ENCODE measurements at places on chromosomes 7 and 10.
A peak's percentile ranks its signal among the peaks of the same experiment; 100 is the strongest.

DNA sequence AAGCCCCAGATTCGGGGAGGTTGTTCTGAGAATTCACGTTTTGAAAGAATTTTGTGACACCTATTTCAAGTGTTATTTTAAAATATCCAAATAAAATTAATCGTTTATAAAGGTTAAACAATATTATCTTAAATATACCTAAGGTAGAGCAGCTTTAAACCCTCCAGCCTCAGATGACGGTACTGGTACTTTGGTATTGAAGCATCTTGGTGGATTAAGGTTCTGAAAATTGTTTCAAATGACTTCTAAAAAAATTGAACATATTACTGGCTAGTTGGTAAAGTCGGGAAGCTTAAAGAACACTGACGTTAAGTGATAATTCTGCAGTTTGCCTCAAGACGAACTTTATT lies 392 bp upstream of the HUS1 start:
- DNase-seq, result no peak

DNA sequence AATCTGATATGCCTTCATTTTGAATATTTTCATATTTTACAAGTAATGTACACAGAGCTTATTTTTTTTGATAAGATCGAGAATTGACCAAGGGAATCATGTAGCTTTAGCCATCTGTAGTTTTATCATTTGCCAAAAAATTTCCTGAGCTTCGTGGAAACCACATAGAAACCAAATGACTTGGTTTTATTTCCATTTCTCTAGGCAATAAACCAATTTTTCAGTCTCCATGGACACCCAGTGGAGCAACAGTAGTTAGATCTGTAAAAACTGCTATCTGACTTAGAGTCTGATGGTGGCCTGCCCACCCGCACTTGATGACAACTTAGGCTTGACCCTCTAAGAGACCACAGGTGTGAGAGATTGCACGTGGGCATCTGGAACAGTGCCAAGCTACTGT lies 127.8 kb upstream of the CDK6 start:
- no peak for DNase-seq

DNA sequence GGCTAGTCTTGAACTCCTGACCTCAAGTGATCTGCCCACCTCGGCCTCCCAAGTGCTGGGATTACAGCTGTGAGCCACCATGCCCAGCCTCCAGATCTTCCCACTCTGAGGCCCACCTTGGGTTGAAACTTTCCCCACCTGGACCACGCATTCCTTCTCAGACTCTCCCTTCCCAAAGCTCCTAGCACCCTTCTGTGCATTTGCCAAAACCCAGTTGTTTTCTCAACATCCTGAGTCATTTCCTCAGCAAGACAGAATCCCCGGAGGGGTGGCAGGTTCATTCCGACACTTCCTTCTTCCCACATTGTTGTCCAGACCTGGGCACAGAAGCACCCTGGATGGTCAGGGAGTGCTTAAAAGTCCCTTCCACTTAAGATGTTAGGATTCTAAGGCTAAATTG lies 28.9 kb downstream of the BAG3 start:
- DNase-seq, result no peak

- no peak for DNase-seq
Measured at GRCh38 chr10:79023240-79024162, 45.3 kb upstream of the ZMIZ1 start.

- no peak for DNase-seq
Measured at GRCh38 chr7:24718977-24719491, 38.2 kb downstream of the GSDME start.

DNA sequence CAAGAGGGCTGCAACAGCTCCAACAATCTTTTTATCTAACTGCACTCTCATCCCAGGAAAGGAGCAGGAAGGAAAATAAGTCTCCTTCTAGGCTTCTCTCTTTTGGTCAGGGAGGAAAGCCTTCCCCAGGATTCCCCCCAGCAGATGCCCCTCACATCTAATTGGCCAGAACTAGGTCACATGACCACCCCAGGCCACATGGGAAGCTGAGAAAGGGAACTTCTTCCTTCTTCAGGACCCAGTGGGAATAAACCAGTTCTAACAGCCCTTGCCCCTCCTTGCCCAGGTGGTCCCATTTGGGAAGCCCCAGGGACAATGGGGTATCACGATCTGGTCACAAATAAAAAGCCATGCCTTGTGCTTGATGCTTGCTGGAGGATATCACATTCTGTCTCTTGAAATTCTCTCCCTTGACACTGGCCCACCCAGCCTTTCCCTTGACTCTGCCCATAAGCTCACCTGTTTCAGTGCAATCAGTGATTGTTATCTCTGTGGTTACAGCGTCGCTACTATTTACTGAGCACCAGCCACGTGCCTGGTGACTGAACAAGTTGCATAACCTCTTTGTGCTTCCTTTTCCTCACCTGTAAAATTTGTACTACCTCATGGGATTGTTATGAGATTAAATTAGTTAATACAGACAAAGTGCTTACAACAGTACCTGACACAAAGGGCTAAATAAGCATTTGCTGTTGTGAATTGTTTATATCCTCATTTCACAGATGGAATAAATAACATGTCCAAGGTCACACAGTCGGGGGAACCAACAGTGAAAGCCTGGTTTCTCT lies 9.0 kb upstream of the TACR2 start:
- DNase-seq, result no peak

GRCh38 chr7:89837515-89837914 lies 316.8 kb upstream of the STEAP1 start:
- no peak for DNase-seq

- no peak for DNase-seq
Measured at GRCh38 chr10:69472142-69472541, 20.9 kb downstream of the TSPAN15 start.

- no peak for DNase-seq
Measured at GRCh38 chr10:65396997-65397396, 1528.8 kb upstream of the LRRTM3 start.

DNA sequence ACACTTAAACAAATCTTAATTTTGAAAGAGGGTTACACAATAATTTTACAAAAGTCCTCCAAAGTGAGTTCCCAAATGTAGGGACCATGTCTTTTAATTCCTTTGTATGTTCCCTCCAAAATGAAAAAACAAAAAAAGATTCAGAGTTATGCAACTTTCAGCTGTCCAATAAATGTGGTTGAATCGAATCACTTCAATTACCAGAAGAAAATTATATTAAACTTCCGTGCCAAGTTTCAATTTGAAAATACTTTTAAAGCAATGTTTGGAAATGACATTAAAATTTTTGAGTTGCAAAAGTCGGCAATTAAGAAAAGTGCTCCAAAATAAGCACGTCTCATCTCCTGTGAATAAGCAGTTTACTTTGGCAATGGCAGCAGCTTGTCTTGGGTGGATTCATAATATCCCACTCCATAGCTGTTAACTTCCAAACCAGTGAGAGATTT lies 60.3 kb upstream of the C1GALT1 start:
- no peak for DNase-seq

GRCh38 chr7:145909991-145910513 lies 206.5 kb upstream of the CNTNAP2 start:
- DNase-seq, result peak; percentile 11

GRCh38 chr7:134691546-134692343 lies 45.1 kb downstream of the BPGM start:
- DNase-seq, result no peak

DNA sequence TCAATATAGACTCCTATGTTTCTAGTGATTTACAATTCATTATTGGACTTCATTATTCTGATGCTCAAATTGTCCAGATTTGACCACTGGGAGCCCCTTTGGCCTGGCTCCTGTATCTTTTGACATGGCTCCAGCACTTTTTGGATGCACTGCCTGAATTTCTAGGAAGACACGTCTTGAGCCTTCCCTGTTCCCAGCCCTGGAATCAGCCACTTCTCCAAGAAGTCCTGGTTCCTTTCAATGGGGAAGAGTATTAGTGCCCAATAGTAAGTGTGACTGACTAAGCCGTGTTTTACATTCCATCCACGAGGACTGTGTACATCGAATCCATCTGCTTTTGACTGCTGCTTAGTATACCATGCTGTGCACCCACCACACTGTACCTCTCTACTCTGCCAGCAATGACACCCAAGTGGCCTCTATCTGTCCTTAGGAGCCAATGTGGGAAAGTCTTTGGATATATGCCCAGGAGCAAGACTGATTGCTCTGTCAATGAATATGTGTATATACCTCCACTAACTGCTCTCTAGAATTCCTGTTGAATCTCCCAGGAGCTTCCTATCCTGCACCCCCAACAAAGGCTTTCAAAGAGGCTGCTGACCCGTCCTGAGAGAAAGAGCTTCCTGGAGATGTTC lies 23.2 kb upstream of the NPFFR1 start:
- DNase-seq, result no peak

GRCh38 chr10:103089493-103089892 lies 103.6 kb downstream of the NT5C2 start:
- no peak for DNase-seq

DNA sequence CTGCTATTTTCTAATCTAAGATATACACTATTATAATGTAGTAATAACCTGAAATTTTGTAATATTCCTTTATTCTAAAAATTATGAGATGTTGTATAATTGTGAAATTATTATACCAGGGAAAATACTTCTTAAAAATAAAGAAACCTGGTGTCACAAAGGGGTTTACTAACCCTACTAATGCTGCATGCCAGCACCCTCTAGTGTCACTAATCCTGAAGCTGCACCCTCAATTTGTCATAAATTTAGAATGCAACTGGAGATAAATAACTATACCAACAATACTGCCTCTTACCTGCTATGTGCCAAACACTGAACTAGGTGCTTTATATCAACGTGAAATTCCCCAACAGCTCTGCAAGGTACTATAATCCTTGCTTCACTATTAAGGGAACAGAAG lies 30.8 kb downstream of the TM9SF3 start:
- no peak for DNase-seq

- DNase-seq, result no peak
Measured at GRCh38 chr10:3141351-3142005, 31.1 kb downstream of the PITRM1 start.

DNA sequence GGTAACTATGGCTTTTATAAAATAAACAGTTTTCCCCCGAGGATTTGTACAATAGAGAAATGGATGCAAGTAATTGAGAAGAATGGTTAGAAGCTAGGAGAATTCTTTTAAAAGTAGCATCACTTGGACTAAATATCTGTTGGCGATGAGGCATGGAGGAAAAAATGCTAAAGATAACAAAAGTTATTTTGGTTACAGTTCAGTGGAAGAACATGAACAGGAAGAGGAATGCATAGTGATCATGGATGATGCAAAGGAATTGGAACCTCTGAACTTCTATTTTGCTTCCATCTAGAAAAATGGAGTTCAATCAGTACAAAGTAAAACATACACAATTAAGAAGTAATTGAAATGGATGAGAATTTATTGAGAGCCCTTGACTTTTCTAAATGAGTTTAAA lies 32.9 kb downstream of the ENTPD1 start:
- no peak for DNase-seq

GRCh38 chr7:134901389-134902020 lies 84.8 kb upstream of the AGBL3 start:
- DNase-seq, result no peak

DNA sequence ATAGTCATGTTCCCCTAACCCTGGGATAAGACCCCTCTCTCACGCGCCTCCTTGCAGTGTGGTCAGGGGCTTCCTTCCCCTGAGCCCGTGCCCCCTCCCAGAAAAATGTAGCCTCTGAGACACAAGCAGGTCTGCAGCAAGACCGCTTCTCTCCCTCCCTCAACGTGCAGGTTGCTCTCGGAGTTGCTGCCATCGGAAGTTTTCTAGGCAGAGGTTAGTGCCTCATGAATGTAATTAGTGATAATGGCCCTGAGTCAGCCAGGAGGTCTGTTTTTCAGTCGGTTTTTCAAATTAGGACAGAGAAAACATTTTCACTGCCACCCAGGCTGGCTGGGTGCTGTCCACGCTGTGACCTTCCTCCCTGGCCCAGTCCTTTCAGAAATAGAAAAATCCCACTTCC lies 43.2 kb upstream of the PRLHR start:
- no peak for DNase-seq

DNA sequence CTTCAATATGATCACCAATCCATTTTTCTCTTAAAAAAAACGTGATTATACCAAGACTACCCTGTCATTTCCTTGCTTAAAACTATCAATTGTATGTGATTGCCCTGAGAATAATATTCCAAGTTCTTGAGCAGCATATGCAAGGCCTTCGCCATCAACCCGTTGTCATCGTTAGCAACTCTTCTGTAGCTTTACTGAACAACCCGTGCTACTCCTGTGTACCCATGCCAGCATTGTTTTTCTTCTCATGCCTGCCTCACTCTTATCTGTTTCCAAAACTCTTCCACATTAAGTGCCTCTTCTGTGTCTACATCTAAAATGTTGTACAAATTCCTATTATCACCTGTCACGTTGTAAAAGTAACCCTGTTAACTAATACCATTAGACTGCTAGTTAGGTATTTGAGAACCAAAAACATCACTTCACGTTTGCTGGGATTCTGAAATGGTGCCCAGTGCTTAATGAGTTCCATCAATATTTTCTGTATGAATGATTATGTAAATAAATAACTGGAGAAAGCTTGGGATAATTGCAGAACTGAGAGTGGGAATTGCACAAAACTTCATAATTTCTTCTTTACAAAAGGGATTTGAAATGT lies 10.5 kb downstream of the CAV2 start:
- DNase-seq, result no peak

DNA sequence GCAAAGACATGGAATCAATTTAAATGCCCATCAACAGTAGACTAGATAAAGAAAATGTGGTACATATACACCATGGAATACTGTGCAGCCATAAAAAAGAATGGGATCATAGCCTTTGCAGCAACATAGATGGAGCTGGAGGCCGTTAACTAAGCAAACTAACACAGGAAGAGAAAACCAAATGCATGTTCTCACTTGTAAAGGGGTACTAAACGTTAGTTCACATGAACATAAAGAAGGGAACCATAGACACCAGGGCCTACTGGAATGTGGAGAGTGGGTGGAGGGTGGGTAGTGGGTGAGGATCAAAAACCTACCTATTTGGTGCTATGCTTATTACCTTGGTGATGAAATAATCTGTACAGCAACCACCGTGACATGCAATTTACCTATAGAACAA lies 78.4 kb upstream of the GSDME start:
- DNase-seq, result no peak

GRCh38 chr10:34364253-34365037 lies 450.7 kb downstream of the PARD3 start:
- DNase-seq, result no peak

GRCh38 chr10:21401196-21401595 lies 124.3 kb downstream of the SKIDA1 start:
- no peak for DNase-seq

GRCh38 chr7:68133045-68133444 lies 1136.4 kb downstream of the TYW1 start:
- no peak for DNase-seq

DNA sequence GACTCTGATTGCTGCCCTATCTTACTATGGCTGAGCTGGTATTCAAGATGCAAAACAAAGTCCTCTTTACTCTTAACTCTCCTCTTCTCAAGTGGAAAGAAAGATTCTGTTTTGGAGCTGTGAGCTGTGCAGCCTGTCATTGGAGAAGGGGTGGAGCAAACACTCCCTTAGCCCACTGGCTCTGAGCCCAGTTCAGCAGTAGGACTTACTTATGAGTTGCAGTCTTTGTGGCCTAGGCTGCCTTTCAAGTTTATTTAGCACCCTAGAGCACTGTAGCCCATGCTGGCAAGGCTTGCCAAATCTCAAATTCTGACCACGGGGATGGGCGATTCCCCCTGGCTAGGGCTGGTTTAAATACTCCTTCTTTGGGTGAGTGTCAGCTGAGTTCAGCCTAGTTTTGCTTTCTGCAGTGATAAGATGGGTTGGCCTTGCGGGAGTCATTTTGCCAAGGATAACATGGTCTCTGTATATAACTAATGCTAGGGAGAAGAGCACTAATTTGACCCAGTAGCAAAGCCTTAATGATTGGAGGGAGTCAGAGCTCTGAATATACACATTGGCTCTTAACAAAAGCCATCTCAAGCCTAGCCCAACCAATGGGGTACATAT lies 110.2 kb downstream of the MYO3A start:
- no peak for DNase-seq

Data from activated CD4-positive, alpha-beta T cell treated with anti-CD3 and anti-CD28 coated beads, Interleukin-2, Interleukin-4, amounts not matched to agents 100 ng/mL and 50 ng/mL, durations not matched to agents 16 hours and 8 hours (primary cell).